ENCODE measurements at places on chromosomes 16 and 17.

GRCh38 chr16:70416748-70417616, 21.9 kb downstream of the ST3GAL2 start:
- no peak for DNase-seq

DNA sequence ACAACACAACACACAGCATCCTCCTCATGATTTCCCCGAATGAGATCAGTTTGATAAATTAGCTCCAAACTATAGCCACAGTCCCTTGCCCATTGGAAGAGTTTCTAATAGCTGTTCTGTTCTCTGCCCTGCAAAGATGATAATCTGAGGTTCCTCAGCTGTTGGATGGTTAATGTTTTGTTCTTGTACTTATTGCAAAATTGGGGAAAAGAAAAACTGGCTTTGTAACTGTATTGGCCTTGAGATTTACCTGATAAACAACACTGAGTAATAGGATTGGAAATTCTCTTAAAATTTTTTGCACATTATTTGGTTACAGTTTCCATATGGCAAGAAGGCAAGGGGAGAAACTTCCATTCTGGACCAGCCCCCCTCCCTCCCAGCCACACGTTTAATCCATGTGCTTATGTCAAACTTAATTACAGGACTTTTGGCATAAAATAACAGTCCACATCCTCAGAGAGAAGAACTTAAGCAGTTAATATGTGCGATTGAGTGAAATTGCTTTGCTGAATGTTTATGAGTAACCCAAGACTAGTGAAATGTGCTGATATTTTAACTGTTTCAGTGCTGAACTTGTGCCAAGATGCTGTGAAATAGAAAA, 119.1 kb upstream of the ZFHX3 start:
- DNase-seq = no peak

DNA sequence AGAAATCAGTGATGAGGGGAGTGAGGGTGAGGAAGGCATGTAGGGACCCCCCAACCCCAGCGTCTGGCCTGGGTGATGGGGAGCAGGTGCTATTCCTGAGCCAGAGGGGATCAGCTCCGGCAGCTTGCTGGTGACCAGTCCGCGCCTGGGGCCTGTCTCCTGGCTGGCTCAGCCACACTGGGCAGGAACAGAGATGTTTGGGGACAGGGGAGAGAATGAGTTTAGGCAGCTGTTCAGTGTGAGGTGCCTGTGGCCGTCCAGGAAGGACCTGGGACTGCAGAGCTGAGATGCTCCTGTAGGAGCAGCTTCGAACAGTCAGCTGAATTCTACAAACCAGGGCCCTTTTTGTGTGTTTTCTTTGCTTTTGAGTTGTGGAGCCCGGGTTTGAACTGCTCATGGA, 23.2 kb upstream of the SPNS2 start:
- DNase-seq = no peak

- DNase-seq = no peak
These were observed 31.5 kb downstream of the CDK5RAP3 start for GRCh38 chr17:48002266-48002915.

DNA sequence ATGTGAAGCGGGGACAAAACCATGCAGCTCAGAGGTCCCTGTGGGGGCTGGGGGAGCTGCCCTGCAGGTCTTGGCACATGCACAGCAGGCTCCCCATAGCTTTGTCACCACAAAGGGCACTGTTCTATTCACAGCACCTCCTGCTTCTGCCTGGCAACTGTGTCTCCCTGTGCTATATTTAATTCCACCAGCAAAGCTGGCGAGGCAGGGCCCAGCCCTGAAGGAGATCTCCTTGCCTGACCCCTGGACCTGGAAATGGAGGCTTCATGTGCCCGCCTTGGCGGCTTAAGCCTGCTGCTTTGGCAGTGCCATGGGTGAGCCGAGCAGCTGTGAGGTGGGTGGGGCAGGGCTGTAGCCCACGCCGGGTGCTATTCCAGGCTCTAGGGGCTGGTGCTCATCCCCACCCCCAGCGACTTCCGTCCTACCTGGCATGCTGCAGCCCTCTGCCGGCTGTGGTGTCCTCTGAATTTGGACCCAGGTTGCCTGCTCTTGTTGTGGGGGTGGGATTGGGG, 6.8 kb downstream of the LDHD start:
- DNase-seq = no peak

GRCh38 chr17:42394838-42395237, 6.6 kb upstream of the STAT3 start:
- DNase-seq = no peak

DNA sequence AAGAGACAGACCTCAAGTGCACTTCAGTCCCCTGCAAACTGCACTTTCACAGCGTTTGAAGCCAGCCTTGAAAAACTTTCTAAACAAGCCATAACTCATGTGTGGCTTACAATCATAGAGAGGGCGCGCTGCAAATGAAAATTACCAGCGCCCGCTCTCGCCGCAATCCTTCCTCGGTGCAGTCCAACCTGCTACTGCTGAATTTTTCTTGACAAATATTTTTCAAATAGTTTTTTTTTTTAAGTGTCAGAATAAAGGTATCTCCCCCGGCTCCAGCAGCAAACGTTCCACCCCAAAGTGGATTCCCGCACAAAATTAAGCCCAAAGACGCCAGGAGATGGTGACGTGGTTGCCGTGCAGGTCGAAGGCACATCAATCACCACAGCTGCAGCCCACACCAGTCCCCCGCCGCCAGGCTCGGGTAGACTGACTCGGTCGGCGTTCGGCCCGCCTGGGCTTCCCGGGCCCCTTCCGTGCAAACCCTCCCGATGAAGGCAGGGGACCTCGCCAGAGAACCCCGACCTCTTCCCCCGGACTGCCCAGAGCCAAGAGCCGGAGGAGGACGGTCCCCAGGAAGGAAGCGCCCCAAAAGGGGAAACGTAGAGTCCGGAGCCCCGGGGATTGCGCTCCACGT, 630 bp downstream of the GRB2 start:
- DNase-seq = peak; percentile 32

DNA sequence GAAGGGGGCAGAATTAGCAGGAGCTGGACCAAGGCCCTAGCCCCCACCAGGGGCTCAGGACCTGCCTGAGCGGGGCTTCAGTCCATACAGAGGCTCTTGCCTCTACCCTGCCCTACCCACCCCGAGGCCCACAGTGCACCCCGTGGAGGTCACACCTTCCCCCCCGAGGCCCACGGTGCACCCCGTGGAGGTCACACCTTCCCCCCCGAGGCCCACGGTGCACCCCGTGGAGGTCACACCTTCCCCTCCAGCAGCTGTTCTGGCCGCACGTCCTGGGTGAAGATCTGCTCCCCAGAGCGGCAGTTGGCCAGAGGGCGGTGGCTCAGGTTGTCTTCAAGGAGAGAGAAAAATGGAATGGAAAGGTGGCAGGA, 11.4 kb downstream of the CASKIN2 start:
- DNase-seq = no peak

GRCh38 chr17:49553676-49554335, 21.9 kb upstream of the NXPH3 start:
- DNase-seq = no peak

All from activated gamma-delta T cell treated with anti-CD3 and anti-CD28 coated beads, Interleukin-2, amount 50 U/mL, for 16 hours (primary cell).